ENCODE measurements at places on chromosomes 13 and 19. TPM values are rescaled to one million over a fixed set of nuclear protein-coding genes. Genes with fewer than 3 reads are reported as not detected.

Gene VSTM1
- 0.74 TPM for total RNA-seq

Gene KCNN1
- total RNA-seq, result not detected

- DNase-seq, result peak; percentile 98
Measured at GRCh38 chr19:13164343-13165161, 14.3 kb downstream of the IER2 start.

- DNase-seq, result no peak
Measured at GRCh38 chr13:75796825-75797224, 160.7 kb downstream of the LMO7 start.

DNA sequence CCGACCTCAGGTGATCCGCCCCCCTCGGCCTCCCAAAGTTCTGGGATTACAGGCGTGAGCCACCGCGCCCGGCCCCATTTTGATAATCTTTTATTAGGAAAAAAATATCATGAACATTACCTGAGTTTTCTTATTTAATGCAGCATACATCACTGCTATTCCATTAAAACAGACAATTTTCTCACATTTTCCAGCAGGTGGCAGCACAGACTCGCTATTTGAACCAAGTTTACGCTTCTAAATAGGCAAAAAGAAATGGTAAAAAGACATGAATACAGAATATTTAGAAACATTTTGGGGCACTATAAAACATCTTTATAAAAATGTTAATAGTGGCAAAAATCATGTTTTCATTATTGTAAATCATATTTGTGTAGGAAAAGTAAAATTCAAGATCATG is 903.1 kb downstream of the SLITRK6 start:
- DNase-seq, result peak; percentile 30

DNA sequence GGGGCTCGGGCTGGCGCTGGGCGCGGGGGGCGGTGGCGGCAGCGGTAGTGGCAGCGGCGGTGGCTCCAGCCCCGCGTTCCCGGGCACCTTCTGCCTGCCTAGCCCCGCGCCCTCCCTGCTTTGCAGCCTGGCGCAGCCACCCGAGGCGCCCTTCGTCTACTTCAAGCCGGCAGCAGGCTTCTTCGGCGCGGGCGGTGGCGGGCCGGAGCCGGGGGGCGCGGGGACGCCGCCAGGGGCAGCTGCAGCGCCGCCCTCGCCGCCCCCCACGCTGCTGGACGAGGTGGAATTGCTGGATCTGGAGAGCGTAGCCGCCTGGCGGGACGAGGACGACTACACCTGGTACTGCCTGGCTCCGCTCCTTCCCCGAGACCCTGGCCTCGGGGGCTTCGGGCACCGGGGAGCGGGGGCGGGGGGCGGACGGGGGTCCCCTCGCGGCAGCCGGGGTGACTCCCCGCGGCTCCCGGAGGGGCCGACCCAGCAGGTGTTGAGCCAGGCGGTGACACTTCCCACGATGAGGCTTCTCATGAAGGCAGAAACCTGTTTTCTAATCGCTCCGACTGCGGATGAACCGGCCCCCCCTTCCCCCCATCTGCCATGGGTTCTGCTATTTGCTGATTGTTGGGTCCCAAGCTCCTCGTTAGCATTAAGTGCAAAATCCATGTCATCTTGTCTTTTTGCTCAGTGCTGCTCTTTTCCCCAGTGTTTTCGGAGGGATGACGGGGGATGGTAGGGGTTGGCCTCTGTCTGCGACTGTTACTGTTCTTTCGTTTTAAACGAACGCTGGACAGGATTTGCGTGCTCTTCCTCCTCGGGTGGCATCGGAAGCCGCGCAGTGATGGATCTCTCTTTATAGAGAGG is 943 bp downstream of the SLAIN1 start:
- peak; percentile 42 for DNase-seq

GRCh38 chr19:29487432-29487831 is 38.4 kb upstream of the VSTM2B start:
- no peak for DNase-seq

All from HT1080 (cell line).